Sigmoid colon (tissue), 7 donors: ENCODE measurements at places on chromosomes 1 and 21.

GRCh38 chr21:42739061-42739931 lies 85.9 kb downstream of the PDE9A start:
- H3K4me1 ChIP-seq: peaks cover 20% of the 10 kb centered on the region
- H3K4me3 ChIP-seq: no peak overlapping the region
- peaks cover 57% of the 10 kb centered on the region for H3K36me3 ChIP-seq
- H3K27ac ChIP-seq: peak overlapping the region; percentile 83
- no peaks in the 10 kb centered on the region for H3K27me3 ChIP-seq
- DNase-seq: peak; percentile 59

- H3K27me3 ChIP-seq: no peaks in the 10 kb centered on the region
- H3K27ac ChIP-seq: no peak overlapping the region
- H3K4me3 ChIP-seq: no peak overlapping the region
- H3K4me1 ChIP-seq: no peaks in the 10 kb centered on the region
- no peaks in the 10 kb centered on the region for H3K36me3 ChIP-seq
Observed at GRCh38 chr1:234750922-234751627, 141.1 kb upstream of the IRF2BP2 start.

DNA sequence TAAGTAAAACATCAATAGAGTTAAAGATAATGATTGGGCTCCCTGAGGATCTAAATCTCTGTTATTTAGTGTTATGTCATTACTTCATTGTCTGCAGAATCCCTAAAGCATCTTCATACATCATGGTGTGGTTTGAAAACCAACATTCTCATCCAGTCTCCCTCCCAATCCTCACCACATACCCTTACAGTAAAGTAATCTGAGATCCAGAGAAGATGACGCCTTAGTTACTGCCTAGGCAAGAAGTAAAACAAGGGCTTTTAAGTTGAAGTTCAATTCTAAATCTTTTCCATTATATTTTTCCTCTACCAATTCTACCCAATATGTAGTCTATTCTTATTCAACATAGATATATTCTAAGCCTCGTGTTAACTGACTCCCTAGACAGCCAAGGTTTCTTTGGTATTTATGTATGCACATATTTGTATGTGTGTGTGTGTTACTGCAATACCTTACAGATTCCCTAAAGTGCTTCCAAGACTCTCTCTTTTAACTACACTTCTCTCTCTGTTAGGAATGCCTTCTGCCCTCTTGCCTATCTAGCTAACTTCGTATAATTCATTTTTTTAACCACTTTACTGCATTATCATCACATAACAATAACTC lies 17.3 kb downstream of the DPH5 start:
- no peak overlapping the region for H3K4me3 ChIP-seq
- H3K4me1 ChIP-seq: peaks cover 11% of the 10 kb centered on the region
- no peaks in the 10 kb centered on the region for H3K27me3 ChIP-seq
- H3K36me3 ChIP-seq: peaks cover 6% of the 10 kb centered on the region

DNA sequence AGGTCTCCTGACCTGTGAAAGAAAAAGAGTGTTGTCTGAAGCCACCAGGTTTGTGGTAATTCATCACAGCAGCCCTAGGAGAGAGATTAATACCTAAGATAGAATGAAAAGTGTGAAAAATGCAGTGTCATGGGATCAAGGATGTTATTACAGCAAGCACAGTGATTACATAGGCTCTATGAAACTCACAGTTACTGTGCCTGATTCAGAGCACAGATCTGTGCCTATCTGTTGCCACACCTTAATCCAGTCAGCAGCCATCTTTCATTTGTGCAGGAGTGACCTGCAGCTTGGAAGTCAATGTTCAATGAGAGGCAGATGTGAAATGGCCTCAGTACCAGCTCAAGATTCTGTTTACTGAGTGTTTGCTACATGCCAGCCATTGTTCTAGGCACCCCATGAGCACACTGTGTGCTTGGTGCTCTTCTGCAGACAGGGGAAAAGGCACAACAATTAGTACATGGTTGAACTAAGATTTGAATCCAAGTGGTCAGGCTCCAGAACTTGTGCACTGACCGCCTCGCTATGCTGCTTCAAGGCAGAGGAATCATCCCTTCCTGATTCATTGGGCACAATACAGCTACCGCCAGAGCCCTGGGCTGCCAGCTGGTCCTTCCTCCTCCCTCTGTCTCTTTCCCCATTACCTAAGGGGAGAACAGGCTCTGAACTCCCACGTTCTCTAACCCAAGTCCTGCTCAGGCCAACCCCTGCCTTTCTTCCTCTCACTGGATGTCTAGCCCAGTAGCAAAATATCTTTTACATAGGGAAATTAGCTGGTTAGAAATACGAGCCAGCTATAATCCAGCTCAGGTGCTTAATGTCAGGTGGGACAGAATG lies 56.3 kb upstream of the NEK2 start:
- no peaks in the 10 kb centered on the region for H3K4me1 ChIP-seq
- no peak overlapping the region for H3K4me3 ChIP-seq
- no peaks in the 10 kb centered on the region for H3K27me3 ChIP-seq
- no peak overlapping the region for H3K27ac ChIP-seq
- DNase-seq: no peak

DNA sequence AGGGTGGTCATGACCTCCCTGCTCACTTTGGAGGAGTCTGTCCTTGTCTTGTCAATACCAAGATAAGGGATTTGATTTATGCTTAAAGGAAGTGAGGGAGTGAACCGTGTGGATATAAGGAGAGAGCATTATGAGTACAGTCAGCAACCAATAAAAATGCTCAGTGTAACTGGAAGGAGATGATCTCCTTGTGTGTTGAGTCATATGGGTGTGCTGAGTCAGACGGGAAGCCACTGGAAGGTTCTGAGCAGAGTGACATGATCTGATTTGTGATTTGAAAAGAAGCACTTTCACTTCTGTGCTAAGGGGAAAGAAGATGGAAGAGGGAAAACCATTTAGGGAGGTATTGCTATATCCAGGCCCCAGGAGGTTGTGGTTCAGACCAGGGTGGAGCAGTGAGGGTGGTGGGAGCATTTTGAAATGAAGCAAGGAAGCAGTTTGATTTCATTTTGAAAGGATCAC lies 2.5 kb upstream of the BCL10 start:
- no peak overlapping the region for H3K4me3 ChIP-seq
- peaks cover 16% of the 10 kb centered on the region for H3K4me1 ChIP-seq
- no peak for DNase-seq
- no peaks in the 10 kb centered on the region for H3K27me3 ChIP-seq
- peak overlapping the region; percentile 50 for H3K27ac ChIP-seq
- H3K36me3 ChIP-seq: no peaks in the 10 kb centered on the region

- no peak for DNase-seq
- no peaks in the 10 kb centered on the region for H3K36me3 ChIP-seq
- H3K4me1 ChIP-seq: no peaks in the 10 kb centered on the region
Observed at GRCh38 chr21:38643404-38644023, 145.2 kb upstream of the ERG start.

DNA sequence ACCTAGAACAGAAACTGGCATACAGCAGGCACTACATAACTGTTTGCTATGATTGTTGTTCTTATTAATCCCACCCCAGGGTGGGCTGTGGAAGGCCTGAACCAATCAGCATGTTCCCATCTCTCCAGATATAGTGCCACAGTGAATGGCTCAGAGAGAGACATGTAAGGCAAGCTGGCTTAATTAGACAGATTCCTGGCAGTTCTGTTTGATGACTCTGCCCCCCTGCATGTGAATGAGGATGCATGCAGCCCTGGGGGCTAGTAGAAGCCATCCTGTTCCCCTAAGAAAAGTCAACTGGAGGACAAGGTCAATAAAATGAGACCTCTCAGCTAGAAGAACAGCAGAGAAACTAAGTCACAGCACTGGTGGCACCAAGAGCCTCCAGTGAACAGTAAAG lies 130.3 kb downstream of the GLIS1 start:
- H3K27me3 ChIP-seq: no peaks in the 10 kb centered on the region
- DNase-seq: no peak
- H3K4me1 ChIP-seq: no peaks in the 10 kb centered on the region

DNA sequence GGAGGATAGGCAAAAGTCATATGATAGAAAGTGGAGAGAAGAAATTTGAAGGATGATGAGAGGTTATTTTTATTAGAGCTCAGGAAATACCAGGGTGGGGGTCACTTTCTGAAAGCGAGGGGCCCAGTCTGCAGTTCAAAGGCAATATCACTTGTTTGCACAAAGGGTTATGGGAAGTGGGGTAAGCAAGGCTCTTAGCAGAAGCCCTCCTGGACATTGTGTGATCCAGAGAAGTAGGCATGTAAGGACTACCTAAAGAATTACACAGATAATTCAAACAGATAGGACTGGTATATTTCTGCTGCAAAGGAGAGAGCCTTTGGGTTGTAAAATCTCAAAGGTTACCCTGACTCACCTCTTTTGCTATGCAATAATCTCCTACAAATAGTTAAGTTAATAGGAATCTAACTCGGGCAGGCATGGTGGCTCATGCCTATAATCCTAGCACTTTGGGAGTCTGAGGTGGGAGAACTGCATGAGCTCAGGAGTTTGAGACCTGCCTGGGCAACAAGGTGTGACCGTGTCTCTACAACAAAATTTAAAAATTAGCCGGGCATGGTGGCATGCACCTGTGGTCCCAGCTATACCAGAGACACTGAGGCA lies 25.2 kb upstream of the PRRC2C start:
- no peak overlapping the region for H3K4me3 ChIP-seq
- H3K27ac ChIP-seq: no peak overlapping the region
- H3K4me1 ChIP-seq: no peaks in the 10 kb centered on the region
- no peak for DNase-seq

- H3K4me1 ChIP-seq: no peaks in the 10 kb centered on the region
- no peak for DNase-seq
- no peaks in the 10 kb centered on the region for H3K36me3 ChIP-seq
- H3K27ac ChIP-seq: no peak overlapping the region
Observed at GRCh38 chr1:94012708-94013366, 103.6 kb upstream of the GCLM start.
